ENCODE measurements at places on chromosomes 12 and 14.

- no peak for DNase-seq
Observed at GRCh38 chr12:82458101-82458500, 99.8 kb downstream of the METTL25 start.

DNA sequence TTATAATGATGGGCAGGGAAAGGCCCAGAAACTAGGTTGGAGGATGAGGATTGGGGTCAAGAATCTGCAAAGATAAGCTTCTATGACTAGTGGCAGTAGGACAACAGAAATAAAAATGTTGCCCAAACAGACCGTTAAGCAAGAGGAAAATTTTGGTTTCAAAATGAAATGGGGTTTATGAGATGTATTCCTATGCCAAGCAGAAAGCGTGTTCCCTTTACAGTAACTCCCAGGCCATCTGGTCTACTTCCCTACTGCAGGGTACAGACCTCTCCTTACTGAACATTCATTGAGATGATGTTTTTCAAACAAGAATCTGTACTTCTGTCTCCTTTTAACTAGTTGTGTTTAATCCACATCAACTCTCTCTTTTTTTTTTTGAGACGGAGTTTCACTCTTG is 20.4 kb upstream of the TMEM229B start:
- DNase-seq, result no peak

DNA sequence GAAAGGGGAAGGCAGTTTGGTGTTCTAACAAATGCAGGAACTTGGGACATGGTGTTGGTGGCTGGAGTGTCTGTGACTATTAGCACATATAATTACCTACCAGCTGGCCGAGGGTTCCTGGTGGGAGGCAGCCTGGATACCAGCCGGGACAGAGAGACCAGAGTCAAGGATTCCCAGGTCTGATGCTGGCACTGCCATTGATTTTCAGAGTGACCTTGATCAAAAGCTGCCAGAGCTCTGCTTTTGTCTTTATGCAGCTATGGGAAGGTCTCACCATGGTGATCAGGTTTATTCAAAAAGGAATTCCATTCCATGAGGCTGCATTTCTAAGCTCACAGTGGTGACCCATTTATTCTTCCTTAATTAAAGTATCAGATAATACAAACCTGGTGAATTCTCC is 101.0 kb upstream of the PWP1 start:
- no peak for DNase-seq

DNA sequence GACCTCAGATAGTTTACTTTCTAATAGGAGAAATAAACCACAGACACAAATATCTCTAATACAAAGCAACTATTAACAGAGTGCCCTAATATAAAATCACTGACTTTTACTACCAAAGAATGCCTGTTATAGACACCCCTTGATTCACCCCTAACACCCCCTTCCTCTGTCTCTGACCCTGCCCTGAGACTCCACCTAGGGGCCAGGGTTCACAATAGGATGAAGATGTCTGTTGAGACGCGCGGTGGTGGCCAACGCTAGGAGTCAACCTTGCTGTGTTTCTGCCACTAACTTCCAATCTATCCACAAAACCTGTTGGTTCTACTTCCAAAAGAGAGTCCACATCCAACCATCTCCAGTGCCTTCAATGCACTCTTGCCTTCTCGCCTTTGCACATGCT is 10.9 kb upstream of the TC2N start:
- DNase-seq, result no peak

DNA sequence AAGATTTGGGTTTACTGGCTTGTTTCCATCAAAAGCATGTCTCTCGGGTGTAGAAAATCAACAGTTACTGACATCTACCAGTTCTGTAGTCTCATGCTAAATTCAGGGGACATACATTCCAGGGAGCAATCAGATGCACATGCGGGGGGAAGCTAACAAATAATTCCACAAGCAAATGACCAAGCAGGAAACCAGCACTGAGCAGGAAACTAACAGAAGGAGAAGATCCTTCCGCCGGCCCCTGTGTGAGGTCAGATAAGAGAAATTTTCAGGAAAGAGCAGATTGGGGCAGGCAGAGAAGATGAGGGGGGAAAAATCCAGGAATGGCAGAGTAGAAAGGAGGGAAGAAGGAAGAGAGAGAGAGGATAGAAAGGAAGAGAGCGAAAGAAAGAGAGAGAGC is 127.6 kb upstream of the TMCC3 start:
- DNase-seq, result no peak

DNA sequence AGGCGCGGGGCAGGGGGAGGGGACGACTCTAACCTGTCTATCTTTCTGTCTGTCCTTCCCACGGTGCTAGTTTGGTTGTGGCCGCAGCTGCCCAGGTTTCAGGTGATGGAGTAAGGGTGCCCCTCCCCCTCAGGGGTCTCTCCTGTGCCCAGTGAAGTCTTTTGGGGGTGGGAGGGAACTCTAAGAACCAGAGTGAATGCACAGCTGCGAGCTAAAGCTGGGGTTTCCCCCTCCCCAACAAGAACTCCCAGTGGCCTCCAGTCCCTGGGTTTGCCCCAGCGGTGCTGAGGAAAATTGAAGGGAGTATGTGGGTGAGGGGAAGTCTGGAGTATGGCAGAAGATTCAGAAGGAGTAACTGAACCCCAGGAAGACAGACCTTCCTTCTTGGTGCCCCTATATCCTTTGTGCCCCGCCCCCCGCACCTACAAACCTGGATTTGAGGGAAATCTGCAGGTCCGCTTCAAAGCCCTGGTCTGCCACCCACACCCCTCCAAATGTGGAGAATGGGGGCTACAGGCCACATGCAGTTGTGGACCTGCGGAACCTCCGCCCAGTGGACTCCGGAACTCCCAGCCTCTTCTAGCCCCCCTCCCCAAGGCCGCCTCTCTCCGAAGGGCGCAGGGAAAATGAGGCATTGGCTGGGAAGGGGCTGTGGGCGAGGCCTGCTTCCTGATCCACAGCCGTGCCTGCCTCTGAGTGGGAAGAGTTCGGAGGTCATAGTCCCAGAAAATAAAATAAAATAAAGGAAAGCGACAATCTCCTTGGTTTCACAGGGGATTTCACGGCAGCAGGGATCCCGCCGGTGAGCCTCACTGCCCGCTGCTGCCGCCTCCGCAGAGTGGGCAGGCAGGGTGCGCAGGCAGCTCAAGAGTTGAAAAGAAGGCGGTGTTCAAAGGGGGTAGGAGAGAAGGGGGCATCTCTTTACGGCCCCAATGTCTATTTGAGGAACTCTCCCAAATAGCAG is 3.4 kb upstream of the HOXC9 start:
- DNase-seq, result no peak

GRCh38 chr12:31853977-31854376 is 105.2 kb upstream of the RESF1 start:
- DNase-seq, result no peak

GRCh38 chr12:13193505-13194231 is 2.9 kb upstream of the EMP1 start:
- DNase-seq, result no peak

DNA sequence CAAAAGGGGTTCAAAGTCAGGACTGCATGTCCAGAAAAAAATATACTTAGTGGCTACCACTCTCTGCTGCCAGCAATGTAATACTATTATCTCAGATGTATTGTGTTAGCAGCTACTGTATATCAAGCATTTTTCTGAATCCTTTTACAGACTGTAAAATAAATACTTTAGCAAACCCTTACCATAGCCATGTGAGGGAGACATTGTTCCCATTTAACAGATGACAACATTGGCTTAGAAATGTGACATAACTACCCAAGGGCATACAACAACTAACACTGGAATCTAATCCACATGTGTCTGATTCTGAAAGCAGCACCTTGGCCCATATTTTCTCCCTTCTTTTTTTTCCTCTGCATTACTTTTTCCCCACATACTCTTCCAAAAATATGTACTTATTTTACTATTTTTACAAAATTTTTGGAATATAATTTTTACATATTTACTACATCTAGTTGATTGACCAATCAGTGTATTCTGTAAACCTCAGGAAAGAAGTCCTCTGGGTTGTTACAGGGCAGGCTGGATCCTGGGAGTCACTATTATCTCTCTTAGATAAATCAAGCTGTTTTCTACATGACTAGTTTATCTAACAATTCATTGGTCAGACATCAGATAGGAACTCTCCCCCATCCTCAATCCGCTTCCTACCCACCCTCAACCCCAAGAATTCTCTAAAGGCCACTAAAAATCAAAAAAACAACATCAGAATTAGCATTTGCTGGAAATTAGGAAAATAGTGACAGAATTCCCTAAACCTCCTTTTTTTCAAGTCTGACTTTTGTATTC is 154.1 kb downstream of the BTG1 start:
- no peak for DNase-seq

- DNase-seq, result no peak
Observed at GRCh38 chr12:91142221-91142631, 30.9 kb upstream of the LUM start.

GRCh38 chr12:103561174-103561573 is 25.9 kb upstream of the STAB2 start:
- no peak for DNase-seq

GRCh38 chr14:35949920-35950513 is 123.9 kb downstream of the BRMS1L start:
- no peak for DNase-seq

DNA sequence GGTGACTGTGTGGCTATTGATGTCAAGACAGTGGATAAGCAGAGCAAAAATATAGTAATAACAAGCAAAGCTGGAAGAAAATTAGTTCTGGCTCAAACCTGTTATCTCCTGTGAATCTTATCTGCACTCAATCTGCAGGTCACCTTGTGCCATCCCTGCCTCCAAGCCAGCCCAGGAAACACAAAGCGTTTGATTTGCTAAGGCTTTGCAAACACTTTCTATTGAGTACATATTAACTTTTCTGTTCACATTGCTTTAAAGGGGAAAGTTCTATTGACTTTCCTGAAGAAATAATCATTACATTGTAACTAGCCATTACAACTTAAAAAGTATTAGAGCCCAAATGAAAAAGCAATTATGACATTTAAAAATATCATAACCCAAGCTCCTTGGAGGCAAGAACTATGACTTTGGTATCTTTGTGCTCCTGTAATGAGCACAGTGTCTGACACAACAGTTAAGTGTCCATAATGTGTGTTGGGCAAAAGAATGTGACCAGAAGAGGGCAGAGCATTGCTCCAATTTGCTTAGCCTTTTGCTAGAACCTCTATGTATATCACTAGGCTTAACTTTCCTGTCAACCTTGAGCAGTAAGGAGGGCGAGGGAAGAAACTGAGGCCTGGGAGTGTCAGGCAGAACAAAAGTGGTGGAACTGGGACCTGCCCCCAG is 24.7 kb downstream of the SERPINA3 start:
- no peak for DNase-seq

DNA sequence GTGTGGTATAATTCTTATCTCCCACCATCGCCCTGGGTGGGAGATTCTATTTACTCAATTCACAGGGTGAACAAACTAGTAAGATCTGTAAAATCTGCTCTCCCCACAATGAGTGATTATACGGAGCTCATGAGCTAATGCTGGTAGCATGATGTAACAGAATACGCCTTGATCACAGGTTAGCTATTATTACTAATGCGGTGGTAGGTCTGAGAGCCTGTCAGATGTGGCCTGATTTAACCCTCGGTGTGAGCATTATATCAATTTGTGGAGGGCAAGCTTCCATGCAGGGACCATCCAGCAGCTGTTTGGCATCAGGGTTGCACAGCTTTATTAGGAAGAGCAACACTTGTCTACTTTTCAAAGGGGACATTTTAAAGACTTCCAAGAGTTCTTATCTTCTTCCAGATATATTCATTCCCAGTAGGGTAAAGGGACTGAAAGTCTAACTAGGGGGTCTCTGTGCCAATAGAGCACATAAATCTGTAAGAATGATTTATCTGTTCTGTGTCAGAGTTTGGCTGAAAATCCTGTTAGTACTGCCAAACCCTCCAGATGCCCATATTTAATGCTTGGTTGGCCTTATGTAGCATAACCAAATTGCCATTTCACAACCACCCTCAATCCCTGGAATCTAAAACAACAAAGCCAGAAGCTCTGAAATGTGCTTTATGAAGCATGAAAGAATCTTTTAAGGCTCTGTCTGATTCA is 18.7 kb downstream of the TSHR start:
- peak; percentile 65 for DNase-seq

- no peak for DNase-seq
Observed at GRCh38 chr14:91835197-91835919, 32.0 kb downstream of the TC2N start.

DNA sequence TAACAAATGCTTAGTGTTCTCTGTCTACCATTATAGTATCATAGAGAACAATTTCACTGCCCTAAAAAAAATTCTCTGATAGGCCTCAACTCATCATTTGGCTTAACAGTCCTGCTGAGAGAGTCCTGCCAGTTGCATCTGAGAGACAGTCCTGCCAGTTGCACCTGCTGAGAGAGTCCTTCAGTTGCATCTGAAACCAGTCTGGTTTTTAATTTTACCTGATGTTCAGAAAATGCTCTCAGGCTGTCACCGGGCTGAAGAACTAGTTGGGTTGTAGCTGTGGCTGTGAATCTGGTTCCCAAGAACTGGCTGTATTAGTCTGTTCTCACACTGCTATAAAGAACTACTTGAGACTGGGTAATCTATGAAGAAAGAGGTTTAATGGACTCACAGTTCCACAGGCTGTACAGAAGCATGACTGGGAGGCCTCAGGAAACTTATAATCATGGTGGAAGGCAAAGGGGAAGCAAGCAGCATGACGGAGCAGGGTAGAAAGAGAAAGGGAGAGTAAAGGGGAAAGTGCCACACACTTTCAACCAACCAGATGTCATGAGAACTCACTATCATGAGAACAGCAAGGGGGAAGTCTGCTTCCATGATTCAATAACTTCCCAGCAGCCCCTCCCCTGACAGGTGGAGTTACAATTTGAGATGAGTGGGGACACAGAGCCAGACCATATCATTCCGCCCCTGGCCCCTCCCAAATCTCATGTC is 51.6 kb downstream of the PRKCH start:
- no peak for DNase-seq

- DNase-seq, result no peak
Observed at GRCh38 chr14:38083039-38083438, 124.7 kb upstream of the SSTR1 start.

GRCh38 chr12:24069532-24070395 is 120.3 kb upstream of the SOX5 start:
- DNase-seq, result no peak

DNA sequence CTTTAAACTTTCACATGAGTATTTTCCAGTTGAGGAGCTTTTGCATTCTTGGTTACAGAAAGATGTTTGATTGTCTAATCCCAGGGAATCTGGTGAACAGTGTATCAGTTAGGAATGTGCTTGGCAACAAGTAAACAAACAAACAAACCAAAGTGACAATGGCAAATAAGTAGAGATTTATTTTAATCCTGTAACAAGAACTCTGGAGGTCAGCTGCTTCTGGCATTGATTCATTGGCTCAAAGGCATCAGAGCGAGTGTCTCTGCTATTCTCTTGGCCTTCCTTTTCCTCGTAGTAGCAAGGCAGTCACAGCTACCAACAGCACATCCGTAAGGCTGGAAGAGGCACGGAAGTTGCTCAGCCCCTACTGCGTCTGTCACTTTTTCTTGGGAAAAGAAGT is 37.2 kb downstream of the CRADD start:
- DNase-seq, result no peak
